Activated T-helper 2 cell treated with anti-CD3 and anti-CD28 coated beads, Interferon-gamma antibody, Interleukin-2, Interleukin-4, amounts not matched to agents 10 μg/mL and 5 μg/mL and 100 μg/mL, durations not matched to agents 14 hours and 24 hours and 36 hours (primary cell): ENCODE measurements at places on chromosomes 5 and 9. TPM values are rescaled to one million over a fixed set of nuclear protein-coding genes. Genes with fewer than 3 reads are reported as not detected.

Gene SPINK9
- total RNA-seq = not detected in 2 replicates

Gene RLN2
- total RNA-seq = 1.4 and 1.7 TPM in 2 replicates

Gene SLC27A6
- total RNA-seq = not detected in 2 replicates

DNA sequence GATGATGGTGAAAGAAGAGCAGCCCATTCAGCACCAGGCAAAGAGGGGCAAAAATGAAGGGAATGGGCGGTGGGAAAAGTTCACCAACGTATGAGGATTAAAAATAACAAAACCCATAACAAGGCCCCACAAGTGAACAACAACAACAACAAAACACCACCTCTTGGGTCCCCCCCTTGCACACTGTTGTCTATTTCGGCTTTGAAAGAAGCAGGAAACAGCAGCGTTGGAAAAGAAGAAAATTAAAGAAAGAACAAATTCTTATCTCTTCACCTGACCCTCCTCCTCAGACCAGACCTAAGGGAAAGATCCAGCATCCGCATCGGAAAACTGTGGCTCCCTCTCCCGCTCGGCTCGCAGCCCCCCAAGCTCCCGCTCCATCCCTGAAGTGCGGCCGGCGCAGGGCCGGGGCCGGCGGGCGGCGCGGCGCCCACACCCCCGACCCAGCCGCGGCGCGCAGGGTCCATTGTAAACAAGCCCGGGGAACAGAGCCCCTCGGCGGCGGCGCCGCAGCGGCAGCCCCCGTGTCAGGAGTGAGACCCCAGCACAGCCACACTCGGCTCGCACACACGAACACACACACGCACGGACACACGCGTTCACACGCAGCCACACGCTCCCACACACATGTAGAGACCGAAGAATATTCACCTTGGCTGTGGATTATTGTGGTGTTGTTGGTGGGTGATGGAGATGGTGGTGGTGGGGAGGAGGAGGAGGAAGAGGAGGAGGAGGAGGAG lies 535 bp downstream of the RFX3 start:
- no peak for DNase-seq

- no peak for DNase-seq
These were observed 438.4 kb downstream of the EFNA5 start for GRCh38 chr5:107232293-107232692.

- no peak for DNase-seq
These were observed 57.3 kb upstream of the TAF11L2 start for GRCh38 chr5:17440766-17441165.

Gene PPP3R2
- not detected in 2 replicates for total RNA-seq

- DNase-seq = no peak
These were observed 186.2 kb upstream of the OTULINL start for GRCh38 chr5:14395411-14395810.

DNA sequence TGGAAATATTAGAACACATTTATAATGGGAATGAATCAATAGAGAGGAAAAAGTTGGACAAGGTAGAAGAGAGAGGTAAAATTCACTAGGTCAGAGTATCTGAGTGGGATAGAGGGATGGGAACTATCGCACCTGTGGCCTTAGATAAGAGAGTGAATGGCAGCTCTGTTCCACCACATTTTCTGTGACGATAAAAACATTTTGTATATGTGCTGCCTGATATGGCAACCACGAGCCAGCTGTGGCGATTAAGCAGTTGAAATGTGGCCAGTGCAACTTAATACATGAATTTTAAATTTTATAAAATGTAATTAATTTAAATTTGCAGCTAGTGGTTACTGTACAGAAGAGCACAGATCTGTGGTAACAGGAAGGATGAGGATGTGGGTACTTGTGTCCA lies 46.7 kb downstream of the ZNF354A start:
- DNase-seq = no peak

GRCh38 chr9:5557606-5558587 lies 47.6 kb downstream of the PDCD1LG2 start:
- DNase-seq = peak; percentile 48

- DNase-seq = no peak
These were observed 119.4 kb upstream of the SPIN1 start for GRCh38 chr9:88268886-88269285.

Gene CATSPER3
- total RNA-seq = 0.34 and 0.90 TPM in 2 replicates

DNA sequence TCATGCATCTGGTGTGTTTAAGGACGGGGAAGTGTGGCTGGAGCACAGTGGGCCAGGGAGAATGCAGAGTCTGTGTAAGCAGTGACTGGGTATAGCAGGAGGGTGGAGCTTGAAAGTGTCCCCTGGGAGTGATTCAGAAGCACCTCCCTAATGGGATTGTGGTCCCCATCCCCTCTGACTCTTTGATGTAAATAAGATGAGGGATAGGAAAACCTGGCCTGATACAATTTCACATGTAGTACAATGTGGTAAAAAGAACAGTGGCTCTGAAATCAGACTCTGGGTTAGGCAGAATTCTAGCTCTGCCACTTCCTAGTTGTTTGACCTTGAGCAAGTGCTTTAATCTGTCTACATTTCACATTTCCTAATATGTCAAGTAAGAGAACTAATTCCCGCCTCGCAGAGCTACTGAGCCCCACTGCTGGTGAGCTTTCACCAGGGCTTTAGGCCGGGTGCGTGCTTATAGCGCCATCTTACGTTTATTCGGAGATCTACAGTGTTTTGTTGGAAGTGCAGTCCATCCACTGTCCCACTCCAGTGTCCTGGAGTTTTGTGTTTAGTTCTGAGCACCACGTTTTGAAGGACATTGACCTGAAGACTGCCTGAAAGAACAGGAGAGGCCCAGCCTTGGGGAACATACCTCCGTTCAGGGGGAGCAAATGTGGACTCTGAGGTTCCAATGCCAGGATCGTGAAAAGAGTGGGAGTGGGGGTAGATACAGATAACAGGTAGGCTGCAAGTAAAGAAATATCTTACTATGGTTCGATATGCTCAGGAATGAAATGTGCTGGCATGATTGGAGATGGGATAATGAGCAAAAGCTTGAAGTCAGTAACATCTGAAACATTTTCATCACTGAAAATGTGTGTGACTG lies 51.2 kb upstream of the TESK1 start:
- peak; percentile 16 for DNase-seq

GRCh38 chr5:89071941-89072331 lies 189.0 kb upstream of the MEF2C start:
- no peak for DNase-seq

DNA sequence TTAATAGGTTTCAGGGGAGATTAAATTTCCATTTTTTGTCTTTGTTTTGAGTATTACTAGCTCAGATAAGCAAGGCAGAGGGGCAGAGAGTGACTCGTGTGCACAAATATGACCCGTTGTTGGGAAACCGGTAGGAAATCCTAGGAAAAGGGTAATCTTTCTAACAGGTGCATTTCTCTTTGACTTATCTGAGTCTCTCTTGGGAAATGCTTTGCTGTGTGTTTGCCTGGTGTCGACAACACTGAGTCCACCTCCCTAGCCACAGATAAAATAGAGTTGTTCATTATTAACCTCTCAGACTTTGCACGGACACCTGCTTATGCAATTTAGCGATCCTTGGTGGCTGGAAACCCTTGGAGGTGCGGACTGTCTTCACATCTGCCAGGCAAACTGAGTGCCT lies 164.2 kb downstream of the FGF1 start:
- no peak for DNase-seq

Gene RIMOC1
- total RNA-seq = 26.6 and 28.7 TPM in 2 replicates

Gene TNC
- total RNA-seq = 1.5 and 1.9 TPM in 2 replicates

GRCh38 chr9:17614903-17615302 lies 36.0 kb downstream of the SH3GL2 start:
- no peak for DNase-seq

DNA sequence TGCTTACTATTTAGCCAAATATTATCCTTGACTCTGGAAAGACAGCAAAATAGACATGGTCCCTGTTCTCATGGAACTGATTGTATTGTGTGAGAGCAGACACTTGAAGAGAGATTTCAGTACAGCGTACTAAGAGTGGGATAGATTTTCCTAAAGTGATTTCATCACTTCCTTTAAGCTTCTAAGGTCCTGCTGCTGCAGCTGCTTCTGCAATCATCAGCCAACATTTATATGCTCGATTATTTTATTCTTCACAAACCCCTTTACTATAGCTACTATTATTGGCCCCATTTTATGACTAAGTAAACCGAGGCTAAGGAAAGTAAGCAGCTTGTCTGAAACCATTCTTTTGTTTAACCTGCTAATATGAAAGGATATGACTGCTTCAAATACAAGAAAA lies 137.7 kb downstream of the SPATA31D1 start:
- DNase-seq = no peak

GRCh38 chr5:64347309-64347708 lies 158.5 kb upstream of the RGS7BP start:
- no peak for DNase-seq

Gene SPATA31A3
- total RNA-seq = not detected in 2 replicates

GRCh38 chr9:35311891-35312639 lies 150.3 kb downstream of the UNC13B start:
- DNase-seq = no peak

Gene NPM1
- total RNA-seq = 2,774 and 3,051 TPM in 2 replicates

Gene LOX
- total RNA-seq = not detected in 2 replicates

GRCh38 chr9:126705767-126706697 lies 92.3 kb downstream of the LMX1B start:
- DNase-seq = peak; percentile 68

GRCh38 chr5:150523472-150524350 lies 15.8 kb downstream of the NDST1 start:
- no peak for DNase-seq

GRCh38 chr9:9004810-9005209 lies 1205.2 kb upstream of the DMAC1 start:
- no peak for DNase-seq

Gene BRINP1
- total RNA-seq = not detected in 2 replicates

Gene ANKRD34B
- total RNA-seq = not detected in 2 replicates

- no peak for DNase-seq
These were observed 17.3 kb downstream of the RIOK2 start for GRCh38 chr5:97165726-97166125.

DNA sequence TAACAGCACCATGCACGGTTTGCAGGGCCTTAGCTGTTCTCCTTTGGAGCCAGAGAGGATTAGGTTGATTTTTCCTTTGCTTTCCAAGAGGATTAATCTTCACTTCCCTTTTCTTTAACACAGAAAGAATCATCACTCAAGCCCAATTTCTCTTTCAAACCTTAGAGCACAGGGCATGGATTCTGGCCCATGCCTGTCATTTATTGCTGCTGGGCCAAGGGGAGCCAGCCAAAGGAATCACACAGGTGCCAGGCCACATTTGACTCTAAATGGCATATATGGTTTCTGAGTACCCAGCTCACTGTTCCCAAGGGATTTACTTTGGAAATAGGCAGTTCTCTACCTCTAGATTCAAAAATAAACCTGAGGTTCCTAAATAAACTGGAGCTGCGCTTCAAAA lies 58.3 kb downstream of the FBXL7 start:
- DNase-seq = no peak

DNA sequence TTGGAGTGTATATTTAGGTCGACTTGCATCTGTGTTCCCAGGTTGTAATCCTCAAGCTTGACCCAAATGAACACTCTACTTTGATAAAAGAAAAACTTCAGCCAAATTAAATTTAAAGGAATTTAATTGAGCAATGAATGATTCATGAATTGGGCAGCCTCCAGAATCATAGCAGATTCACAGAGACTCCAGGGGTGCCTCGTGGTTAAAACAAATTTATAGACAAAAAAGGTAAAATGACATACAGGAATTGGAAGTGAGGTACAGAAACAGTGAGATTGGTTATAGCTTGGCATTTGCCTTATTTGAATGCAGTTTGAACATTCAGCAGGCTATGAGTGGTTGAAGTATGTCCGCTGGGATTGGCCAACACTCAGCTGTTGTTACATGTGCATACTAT lies 21.6 kb upstream of the SPATA31D4 start:
- no peak for DNase-seq

DNA sequence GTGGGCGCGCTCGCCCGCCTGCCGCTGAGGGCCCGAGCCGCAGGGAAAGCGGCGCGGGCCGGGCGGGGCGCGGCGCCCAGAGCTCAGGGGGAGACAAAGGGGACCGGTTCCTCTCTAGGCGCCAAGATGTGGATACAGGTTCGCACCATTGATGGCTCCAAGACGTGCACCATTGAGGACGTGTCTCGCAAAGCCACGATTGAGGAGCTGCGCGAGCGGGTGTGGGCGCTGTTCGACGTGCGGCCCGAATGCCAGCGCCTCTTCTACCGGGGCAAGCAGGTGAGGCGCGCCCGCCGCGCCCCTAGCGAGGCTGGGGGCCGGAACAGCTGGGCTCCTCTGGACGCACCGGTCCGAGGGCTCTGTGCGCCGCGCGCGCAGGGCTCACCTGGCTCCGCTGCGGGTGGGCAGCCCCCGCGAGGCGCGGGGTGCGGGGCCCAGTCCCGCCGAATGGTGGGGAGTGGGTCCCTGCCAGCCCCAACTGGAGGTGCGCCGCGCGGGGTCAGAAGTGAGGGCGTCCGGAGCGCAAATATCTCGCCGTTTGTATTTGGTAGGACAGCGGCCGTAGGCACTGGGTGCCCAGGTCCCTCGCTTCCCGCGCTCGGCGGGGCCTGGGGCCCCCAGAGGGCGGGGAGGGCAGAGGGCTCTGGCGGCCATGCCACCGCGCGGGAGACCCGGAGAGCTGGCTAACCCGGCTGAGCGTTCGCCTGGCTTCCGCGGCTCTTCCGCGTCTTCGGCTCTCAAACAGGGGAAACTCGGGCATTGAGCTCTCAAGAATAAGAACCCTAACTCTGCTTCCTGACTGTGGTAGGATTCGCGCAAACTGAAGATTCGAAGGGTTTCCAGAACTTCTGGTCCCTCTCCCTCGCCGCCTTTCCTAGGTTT lies 607 bp downstream of the UHRF2 start:
- peak; percentile 23 for DNase-seq

Gene TAF11L9
- total RNA-seq = not detected in 2 replicates

Gene PCDHB6
- total RNA-seq = not detected in 2 replicates

GRCh38 chr9:16830806-16831205 lies 39.7 kb downstream of the BNC2 start:
- no peak for DNase-seq

Gene PSMD5
- total RNA-seq = 61.8 and 67.9 TPM in 2 replicates

DNA sequence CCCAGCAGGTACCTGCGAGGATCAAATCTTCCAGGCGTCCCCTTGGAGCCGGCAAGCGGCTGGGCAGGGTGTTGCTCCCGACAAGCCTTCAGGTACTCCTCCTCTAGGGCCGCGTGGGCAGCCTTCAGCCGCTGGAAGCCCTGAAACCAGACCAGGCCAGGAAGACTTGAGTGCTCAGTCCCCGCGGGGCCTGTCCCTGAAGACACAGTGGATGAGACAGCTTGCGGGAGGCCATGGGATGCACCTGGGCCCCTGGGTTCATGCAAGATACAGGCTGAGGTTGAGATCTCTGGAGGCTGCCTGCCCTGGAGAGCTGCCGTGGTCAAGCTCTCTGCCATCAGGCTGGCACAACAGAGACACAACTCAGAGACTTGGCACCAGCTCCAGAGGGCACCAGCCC lies 25.4 kb downstream of the AKNA start:
- no peak for DNase-seq

DNA sequence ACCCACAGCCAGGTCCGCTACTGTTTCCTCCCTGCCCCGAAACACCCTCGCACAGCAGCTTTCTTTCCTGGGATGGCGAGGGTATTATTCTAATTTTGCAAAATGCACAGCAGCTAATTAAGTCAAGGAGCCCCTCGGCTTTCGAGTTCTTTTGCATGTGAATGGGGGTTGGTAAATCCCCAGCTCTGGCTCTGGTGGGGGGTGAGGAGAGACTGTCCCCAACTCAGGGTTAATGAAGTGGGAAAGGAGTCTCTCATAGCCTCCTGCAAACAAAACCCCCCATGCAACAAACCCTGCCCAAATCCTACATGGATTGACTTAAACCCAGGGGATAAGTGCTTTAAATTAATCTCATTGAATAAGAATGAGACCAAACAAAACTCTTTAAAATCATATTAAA lies 8.8 kb downstream of the BARHL1 start:
- DNase-seq = no peak
